ENCODE measurements at places on chromosomes 3 and 15.
A peak's percentile ranks its signal among the peaks of the same experiment; 100 is the strongest.

- DNase-seq, result no peak
These were observed 8.9 kb downstream of the OR5AC2 start for GRCh38 chr3:98095882-98096281.

- no peak for DNase-seq
These were observed 42.7 kb downstream of the ITGA11 start for GRCh38 chr15:68389041-68389930.

DNA sequence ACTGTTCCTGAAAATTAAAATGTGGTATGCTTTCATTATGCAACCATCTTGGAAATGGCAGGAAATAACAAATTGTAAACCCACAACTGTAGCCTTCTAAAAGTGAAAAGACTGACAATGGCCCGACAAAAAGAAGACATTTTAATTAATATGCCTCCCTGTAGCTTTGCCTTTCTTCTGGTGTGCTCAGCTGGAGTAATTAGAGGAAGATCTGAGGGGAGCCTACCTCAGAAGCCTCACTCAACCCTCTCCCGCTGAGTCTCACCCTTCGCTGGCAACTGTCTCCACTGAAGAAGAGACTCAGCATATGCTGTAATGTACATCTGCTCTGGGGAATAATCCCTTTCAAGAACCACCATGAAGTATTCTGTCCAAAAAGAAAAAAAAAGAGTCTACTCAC is 104.7 kb upstream of the SETMAR start:
- no peak for DNase-seq

GRCh38 chr15:31974855-31975829 is 55.2 kb upstream of the CHRNA7 start:
- no peak for DNase-seq

DNA sequence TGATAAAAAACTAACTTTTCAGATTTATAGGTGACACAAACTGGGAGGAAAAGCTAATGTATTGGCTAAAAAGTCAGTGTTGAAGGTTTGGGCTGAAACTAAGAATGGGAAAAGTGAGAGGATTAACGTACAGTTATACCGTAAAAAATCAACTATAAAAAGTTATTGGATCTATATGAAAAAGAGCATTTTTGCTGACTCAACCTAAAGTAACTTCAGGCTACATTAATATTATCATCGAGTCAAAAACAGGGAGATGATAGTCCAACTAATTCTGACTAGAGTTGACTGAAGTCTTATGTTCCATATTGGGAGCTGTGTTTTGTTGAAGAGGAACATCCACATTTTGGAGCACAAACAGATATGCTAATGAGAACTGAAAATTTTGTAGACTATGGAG is 19.9 kb downstream of the ZNF654 start:
- no peak for DNase-seq

- DNase-seq, result peak; percentile 27
These were observed 202.2 kb upstream of the BHLHE40 start for GRCh38 chr3:4776980-4777581.

DNA sequence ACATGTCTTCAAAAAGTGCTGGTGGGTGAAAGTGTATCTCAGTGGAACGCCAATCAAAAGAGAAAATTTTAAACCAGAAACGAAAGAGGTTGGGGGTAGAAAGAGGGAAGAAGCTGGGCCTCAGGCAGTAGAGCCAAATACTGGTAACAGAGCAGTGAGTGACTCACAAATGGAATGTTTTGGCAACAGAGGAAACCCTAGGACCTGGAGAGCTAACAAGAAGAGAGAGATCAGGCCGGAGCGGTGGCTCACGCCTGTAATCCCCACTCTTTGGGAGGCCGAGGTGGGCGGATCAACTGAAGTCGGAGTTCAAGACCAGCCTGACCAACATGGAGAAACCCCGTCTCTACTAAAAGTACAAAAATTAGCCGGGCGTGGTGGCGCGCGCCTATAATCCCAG is 450.8 kb upstream of the NAALADL2 start:
- DNase-seq, result peak; percentile 15

DNA sequence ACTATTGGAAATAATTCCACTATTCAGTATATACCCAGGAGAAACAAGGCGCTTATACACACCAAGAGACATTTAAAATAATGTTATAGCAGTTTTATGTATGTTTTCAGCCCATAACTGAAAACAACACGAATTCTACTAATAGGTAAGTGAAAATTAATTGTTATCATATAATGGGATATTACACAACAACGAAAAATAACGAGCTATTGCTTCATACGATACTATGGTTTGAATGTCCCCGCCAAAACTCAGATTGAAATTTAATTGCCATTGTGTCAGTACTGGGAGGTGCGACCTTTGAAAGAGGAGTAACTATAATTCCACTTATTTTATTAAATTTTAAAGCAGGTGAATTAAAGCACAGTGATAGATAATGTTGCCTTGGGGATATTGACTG is 4.0 kb upstream of the CSRNP1 start:
- no peak for DNase-seq

GRCh38 chr3:141050576-141051442 is at the start of gene SPSB4:
Gene SPSB4, plus strand, starts transcription at chr3:141051347. Its CDS starts 14,758 bp downstream, at chr3:141066105.
- no peak for DNase-seq

DNA sequence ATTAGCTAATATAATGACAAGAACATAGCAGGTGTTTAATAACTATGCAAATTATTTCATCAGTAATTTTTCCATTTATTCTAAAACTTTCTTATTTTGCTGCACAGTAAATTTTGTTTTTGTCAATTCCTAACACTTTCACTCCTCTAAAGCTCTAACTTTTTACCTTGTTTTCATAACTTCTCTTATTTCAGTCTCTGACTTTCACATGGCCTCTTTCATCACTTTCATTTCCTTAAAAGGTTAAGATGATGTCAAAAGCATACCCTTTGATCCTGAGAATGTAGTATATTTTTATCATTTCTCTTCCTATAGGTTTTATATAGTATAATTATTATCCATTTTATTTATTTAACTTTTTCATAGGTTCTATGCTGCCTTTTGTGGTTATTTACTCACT is 1325.8 kb upstream of the ALCAM start:
- DNase-seq, result no peak

DNA sequence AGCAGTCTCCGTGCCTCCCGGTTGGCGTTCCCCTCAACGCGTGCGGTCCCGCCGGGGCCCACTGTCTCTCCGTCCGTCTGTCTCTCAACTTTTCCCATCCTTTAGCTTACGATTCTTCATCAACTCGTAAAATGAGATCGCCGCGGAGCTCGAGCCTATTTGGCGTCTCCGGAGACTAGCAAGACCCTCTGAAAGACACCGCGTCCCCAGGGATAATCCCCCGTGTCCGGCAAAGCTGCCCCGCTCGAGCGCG is 3.4 kb downstream of the GATA2 start:
- DNase-seq, result no peak

GRCh38 chr3:181808053-181808452 is 96.3 kb downstream of the SOX2 start:
- no peak for DNase-seq

- peak; percentile 51 for DNase-seq
These were observed 85.5 kb upstream of the LRTM1 start for GRCh38 chr3:55013145-55013925.

DNA sequence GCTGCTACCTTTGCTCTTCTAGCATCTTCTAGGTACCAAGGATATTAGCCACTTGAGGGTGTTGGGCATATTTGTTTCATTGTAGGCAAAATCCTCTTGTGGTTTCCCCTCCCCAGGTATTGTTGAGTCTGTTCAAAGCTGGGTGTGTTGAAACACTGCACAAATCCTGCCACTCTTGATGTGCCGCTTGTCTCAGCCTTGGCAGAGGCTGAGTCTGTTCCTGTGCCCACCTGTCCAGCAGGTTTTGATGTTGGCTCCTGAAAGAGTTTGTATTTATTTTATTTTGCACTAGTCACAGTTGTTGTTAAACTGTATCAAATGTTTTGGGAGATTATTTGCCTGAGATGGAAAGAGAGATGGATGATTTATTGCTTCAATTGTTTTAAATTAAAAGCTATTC is 136.2 kb downstream of the USP13 start:
- no peak for DNase-seq

- peak; percentile 8 for DNase-seq
These were observed 152.4 kb downstream of the LEKR1 start for GRCh38 chr3:156978481-156978961.

- no peak for DNase-seq
These were observed 125.0 kb upstream of the ROPN1 start for GRCh38 chr3:124116906-124117305.

GRCh38 chr3:194344012-194344411 is 7.1 kb downstream of the CPN2 start:
- DNase-seq, result peak; percentile 38

DNA sequence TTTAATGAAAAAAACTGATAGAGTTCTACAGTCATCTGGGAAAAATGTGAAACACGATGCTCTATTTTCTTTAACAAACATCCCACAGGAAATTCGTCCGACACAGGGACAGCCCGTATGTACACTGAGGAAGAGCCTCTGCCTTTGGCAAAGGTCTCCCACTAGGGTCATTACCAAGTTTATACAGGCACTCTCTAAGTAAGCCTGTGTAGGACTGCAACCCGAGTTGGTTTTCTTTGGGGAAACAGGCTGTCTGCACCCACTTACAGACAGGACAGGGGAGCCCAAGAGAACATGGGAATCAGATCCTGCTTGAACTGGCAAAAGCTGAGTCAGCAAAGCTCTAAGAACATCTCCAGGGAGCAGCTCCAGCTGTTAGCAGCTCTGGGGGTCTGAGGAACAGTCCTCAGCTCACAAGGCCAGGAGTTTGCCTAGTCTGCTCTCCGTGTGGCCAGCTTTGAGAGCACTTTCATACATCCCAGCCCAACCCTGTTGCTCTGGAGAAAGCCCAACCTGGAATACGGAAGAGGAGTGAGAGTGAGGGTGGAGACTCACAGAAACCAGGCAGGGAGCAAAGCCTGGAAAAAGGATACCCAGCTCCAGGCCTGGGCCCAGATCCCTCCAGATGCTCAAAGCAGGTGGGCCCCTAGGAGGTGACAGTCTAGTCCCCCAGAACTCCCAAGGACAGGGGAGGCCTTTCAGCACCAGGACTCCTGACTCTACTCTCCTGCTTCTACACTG is 1.9 kb downstream of the TBC1D2B start:
- peak; percentile 93 for DNase-seq

DNA sequence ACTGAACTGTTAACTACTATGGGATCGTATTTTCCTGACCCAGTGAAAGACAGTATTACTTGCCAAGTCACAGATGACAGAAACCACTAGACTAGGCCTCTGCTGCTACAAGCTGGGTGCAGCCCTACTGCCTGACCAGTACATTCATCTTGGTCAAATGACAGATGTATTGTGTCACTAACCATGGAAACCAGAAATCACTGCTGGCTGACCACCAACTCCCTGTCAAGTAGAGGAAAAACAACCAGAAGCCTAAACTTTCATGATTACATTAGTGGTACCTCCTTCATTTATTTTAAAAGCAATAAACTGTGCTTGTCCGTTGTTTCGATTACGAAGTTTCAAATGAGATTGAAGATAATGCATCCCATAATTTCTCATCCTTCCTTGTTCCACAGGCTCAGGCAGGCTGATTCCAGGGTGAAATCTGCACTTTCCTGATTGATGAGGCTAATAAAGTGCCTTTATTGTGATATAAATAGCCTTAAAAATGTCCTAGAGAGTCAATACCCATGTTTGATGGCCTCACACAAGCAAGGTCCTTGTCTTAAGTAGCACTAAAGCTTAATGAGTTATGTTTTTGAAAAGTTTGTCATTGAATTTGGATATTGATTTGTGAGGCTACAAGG is 309.7 kb downstream of the LSAMP start:
- peak; percentile 87 for DNase-seq

- no peak for DNase-seq
These were observed 110.1 kb upstream of the TBL1XR1 start for GRCh38 chr3:177307391-177307790.

DNA sequence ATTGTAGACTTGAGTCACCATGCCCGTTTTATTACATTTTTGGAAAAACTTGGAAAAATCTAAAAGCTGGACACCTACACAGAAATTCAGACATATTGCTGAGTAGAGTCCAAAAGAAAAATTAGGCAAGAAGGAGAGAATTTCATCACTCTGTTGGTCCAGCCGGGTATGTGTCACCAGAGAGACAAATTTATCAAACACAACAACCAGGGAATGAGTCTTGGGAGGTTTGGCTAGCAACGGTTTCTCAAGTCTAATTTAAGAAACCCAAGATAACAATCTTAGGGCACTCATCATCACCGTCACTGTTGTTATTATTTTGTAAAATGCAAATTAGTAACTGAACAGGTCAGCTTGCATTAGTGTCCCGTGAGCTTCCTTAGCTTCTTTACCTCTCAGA is 197.5 kb upstream of the C2CD4B start:
- DNase-seq, result peak; percentile 86

- DNase-seq, result no peak
These were observed 5.4 kb upstream of the LINGO1 start for GRCh38 chr15:77637851-77638692.

DNA sequence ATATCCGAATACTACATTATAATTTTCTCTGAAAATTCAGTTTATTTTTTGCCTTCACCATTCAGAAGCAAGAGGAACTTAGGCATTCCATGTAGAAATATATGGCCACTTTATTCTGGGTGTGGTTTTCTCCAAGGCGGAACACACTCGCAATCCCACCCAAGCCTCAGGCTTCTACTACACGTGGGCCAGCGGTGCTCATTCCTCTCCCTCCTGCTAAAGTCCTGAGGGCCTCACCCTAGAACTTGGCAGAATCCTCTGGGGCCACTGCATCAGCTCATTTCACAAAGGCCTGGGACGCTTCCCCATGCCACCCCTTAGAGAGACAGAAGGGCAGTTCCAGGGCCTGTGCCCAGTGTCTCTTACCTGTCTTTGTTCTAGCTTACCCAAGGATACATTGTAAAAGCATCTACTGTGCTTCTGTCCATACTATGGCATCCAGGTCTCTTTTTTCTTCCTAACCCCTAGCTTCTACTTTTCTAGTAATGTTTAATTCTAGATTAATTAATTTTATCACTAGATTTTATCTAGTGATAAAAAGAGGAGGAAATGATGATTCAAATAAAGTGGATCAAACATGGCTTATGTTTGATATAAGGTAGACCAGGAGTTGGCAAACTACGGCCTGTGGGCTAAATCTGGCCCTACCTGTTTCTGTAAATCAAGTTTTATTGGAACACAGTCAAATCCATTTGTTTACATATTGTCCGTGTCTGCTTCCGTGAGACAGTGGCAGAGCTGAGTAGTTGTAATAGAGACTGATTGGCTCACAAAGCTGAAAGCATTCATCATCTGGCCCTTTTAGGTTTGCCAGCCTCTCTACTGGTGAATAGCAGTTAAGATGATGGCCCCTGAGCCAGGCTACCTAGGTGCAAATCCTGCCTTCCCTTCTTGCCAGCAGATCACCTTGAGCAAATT is 29.8 kb downstream of the LARS2 start:
- DNase-seq, result no peak

DNA sequence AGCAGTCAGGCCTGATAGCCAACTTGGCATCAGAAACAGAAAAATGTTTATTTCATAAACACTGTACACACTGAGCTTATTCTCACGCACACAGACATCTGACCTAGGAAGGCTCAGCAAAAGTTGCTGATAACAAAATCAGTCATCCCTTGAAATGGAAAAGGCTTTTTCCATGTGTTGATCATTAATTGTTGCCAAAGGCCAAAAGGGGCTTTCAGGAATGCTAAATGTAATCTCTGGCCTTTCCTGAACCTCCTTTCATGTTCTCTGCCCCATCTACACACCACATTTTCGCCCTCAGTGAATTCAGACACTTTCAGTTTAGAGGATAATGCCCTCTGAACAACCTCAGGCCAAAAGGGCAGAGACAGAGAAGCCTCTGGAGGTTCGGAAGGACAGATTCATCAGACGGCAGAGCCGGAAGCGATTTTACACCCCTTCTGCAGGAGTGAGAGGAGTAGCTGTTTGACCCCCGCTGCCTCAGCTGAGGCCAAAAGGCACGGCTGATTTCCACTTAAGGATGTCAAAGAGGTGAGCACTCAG is 14.5 kb downstream of the RTP4 start:
- DNase-seq, result peak; percentile 70

GRCh38 chr3:117059067-117059955 is 349.7 kb downstream of the TUSC7 start:
- DNase-seq, result peak; percentile 34

Data from amniotic epithelial cell (primary cell).